ENCODE measurements at places on chromosomes 4 and X.

DNA sequence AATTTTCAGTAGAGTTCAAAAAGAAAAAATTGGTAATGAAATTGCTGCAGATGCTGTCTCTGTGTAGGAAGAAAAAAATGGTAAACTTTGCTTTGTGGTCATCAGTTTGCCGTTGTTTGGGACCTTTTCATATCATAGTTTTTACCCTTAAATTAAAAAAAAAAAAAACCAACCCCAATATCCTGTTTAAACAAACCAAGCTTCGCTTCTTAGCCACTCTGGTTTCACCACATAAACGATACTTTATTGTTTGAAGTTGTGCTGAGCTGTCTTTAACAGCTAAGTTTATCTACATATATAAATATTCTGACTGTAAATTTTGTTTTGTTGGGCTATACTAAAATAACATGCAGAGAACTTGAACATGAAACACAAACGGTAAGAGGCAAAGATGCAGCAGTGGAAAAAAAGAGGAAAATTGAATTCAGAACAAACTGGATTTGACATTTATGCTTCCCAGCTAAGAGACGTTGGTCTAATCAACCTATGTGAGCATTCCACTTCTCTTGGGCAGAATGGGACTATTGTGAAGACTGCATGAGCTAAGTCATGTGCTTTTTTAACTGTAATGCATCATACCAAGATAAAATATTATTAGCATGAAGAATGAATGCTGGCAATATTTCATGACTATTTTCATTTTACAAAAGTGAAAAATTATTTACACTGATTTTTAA lies 15.7 kb upstream of the H2AZ1 start:
- no peak for DNase-seq

DNA sequence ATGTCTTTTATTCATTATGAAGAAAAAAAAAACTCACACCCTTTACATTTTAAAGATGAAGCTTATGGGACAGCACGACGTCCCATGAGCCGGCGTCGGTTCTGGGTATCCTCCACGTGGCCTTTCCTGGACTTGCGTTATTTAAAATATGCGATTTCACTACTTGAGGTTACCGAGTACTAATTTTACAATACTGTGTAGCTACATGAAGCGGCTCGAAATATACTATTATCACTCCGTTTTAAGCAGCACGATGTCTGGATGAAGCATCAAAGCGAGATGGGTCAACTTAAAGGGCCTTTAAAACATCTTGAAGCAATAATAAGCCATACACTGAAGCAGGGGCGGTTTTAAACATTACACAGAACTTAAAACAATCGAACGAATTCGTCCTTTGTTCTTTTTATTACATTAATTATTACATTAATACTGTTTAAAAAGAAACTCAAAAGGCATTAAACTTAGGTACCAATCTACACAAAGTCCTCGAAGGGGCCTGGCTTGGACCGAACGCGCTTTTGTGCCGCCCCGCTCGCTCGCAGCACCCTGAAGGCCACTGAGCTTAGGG lies 1.4 kb upstream of the KLF3 start:
- no peak for DNase-seq

GRCh38 chr4:170388255-170388654 lies 298.5 kb upstream of the AADAT start:
- no peak for DNase-seq

- DNase-seq = peak; percentile 46
Observed at GRCh38 chr4:152063621-152064240, 302.9 kb upstream of the GATB start.

DNA sequence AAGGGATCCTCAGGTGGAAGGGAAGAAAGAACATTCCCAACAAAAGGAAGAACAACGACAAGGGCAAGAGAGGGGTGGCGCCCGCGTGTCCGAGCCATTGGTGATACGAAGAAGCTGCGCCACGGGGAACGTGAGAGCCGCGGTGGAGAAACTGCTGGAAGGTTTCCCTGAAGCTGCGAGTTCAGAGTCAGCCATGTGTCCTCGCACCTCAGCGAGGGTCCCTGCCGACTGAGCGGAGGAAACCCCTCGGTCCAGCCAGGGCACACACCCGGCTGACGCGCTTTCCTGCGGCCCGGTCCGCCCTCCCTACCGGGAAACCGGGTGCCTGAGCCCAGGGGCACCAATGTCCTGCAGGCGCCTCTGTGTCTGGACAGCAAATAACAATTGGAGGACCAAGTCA lies 18.0 kb downstream of the IRF2 start:
- DNase-seq = no peak

DNA sequence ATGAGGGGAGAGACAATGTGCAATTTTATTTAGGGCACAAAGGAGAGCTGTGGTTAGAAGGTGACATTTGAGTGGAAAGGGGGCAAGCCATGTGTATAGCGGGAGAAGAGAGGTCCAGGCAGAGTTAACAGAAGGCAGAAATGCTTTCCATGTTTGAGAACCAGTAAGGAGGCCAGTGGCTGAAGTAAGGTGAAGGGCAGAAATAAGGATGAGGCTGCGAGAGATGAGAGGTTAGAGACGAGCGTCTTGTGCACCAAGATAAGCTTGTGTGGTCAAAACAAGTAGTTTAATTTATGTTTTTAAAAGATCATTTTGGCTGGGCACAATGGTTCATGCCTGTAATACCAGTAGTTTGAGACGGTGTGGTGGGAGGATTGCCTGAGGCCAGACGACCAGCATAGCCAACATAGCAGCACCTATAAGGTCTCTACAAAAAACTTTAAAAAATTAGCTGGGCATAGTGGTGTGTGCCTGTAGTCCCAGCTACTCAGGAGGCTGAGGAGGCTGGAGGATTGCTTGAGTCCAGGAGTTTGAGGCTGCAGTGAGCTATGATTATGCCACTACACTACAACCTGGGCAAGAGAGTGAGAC lies 8.5 kb downstream of the HTT start:
- no peak for DNase-seq

DNA sequence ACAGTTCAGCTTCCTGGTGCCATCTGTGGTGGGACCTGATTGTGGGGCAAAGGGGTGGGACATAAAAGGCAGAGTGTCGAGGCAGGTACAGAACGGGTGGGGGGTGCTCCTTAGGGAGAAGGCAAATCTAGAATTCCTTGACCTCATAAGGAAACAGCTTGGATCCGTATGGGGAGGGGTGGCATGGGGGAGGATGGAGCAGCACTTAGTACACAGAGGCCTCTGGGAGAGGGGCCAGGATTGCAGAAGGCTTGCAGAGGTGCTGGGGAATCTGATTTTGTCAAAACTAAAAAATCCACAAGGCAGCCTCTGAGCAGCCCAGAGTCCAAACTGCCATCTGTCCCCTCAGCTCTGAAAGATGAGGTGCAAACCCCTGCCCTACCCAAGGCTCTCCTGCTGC lies 2.3 kb upstream of the EMD start:
- no peak for DNase-seq

Measured in NCI-H1092 (cell line).